Activated naive CD8-positive, alpha-beta T cell treated with anti-CD3 and anti-CD28 coated beads for 36 hours (primary cell): ENCODE measurements at places on chromosomes 11 and 22.

- peaks cover 51% of the 10 kb centered on the region for H3K4me1 ChIP-seq
- no peaks in the 10 kb centered on the region for H3K27me3 ChIP-seq
- peaks cover 14% of the 10 kb centered on the region for H3K36me3 ChIP-seq
Measured at GRCh38 chr11:96160732-96161306, 182.2 kb downstream of the MAML2 start.

GRCh38 chr22:46289244-46289891, 7.3 kb upstream of the GTSE1 start:
- no peak overlapping the region for H3K4me3 ChIP-seq
- H3K4me1 ChIP-seq: peaks cover 10% of the 10 kb centered on the region
- no peak for DNase-seq
- H3K36me3 ChIP-seq: peaks cover 22% of the 10 kb centered on the region

- H3K27me3 ChIP-seq: no peaks in the 10 kb centered on the region
- peak; percentile 84 for DNase-seq
- peak within 1 kb of the TSS; percentile 87 for H3K4me3 ChIP-seq
- H3K4me1 ChIP-seq: peaks cover 15% of the 10 kb centered on the region
- H3K36me3 ChIP-seq: peaks cover 21% of the 10 kb centered on the region
- peak within 1 kb of the TSS; percentile 86 for H3K27ac ChIP-seq
Measured at GRCh38 chr11:47565340-47566148, at the start of gene PTPMT1. TSS of gene PTPMT1 (plus strand) at chr11:47565599. CDS start at chr11:47565623, 24 bp downstream.

- no peaks in the 10 kb centered on the region for H3K36me3 ChIP-seq
- DNase-seq: no peak
- peaks cover 7% of the 10 kb centered on the region for H3K27me3 ChIP-seq
- no peak overlapping the region for H3K4me3 ChIP-seq
Measured at GRCh38 chr11:34605481-34606325, 15.2 kb upstream of the EHF start.

DNA sequence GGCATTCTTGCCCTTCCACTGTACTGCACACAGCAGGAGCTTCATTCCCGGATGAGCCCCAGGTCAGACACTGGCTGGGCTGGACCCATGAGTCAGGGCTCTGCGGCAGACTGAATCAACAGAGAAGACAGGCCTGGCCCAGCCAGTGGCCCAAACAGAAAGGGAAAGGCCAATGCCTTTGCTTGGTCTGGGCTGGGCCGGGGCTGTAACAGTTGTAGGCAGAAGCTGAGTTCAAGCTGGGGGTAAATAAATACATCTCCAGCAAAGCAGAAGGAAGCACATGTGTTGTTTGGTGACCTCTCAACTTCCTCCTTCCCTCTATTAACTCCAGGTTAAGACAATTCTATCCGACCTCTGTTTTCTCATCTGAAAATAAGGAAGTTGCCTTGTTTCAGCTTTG, 1.8 kb upstream of the SMIM35 start:
- peaks cover 3% of the 10 kb centered on the region for H3K4me1 ChIP-seq
- H3K36me3 ChIP-seq: peaks cover 12% of the 10 kb centered on the region
- no peak overlapping the region for H3K4me3 ChIP-seq
- H3K27ac ChIP-seq: no peak overlapping the region
- DNase-seq: no peak

DNA sequence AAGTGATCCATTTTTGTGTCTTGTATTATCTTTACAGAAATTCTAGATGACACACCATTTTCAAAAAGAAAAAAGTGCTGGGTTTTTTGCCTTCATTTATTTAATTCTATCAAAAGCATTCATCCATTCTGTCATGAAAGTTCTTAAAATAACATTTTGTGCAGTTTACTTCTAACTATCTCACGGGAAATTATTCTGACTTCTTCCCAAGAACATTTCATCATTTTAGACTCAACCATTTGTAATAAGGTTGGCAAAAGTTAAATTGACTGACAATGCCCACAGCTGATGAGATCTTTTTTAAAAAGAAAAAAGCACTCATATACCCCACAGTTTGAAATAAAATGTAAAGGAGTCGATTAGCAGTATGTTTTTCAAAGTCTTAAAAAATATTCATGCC, 68.5 kb downstream of the SBF2 start:
- no peaks in the 10 kb centered on the region for H3K27me3 ChIP-seq
- H3K4me1 ChIP-seq: no peaks in the 10 kb centered on the region
- no peak overlapping the region for H3K27ac ChIP-seq
